ENCODE measurements at places on chromosomes 2 and 18.

- DNase-seq, result no peak
Observed at GRCh38 chr18:66457245-66457644, 146.6 kb downstream of the CDH19 start.

- DNase-seq, result peak; percentile 69
Observed at GRCh38 chr2:105800036-105800713, 55.5 kb downstream of the NCK2 start.

GRCh38 chr2:111227716-111228141, 107.0 kb downstream of the BCL2L11 start:
- DNase-seq, result peak; percentile 96

DNA sequence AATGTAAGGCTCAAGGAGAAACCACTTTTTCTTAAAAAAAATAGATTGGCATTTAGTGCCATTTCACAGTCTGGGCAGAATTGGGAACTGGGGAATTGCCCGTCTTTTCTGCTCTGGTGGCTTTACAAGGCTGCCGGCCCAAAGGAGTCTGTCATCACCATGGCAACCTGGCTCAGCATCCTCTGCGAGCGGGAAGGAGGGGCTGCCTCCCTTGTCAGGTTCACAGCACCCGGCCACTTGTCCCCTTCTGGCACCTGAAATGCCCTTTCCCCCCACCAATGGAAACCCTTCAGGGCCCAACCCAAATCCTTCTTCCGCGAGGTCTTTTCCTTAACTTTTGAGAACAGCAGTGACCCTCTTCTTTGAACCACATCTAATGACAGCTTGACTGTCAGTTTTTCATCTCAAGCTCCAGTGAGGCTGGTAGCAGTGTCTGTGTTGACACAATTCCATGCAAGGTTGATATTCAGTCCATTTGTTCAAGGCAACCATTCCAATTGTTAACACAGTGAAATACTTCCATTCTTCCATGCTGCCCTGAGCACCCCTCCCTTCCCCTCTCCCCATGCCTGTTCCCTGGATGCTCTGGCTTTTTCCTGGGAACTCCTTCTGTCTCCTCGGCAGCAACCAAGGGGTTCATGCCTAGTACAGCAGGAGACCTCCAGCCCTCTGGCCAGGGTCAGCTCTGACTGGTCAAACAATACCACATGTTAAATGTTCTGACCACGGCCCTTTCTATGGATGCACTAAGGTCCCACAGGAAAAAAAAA, 79.6 kb downstream of the DNER start:
- no peak for DNase-seq

DNA sequence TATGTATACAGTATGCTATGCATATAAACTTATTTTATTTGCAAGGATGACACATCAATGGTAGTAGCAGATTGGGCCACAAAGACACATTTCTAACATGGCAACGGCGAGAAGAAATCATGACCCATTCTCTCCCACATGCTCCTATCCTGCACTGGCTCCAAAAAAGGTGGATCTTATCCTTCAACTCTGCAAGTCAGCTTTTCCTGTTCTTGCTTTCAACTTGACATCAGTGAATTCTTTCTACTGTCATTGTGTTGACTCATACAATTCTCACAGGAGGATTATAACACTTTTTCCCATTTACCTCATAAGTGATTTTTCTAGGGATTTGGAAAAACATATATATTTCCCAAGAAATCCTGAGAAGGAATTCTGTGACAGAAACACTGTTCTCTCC, 53.1 kb downstream of the ACVR1 start:
- no peak for DNase-seq

GRCh38 chr18:31376477-31376876, at the start of gene DSG4:
Gene DSG4 (plus strand): TSS chr18:31376777. CDS start chr18:31376912, 135 bp downstream.
- no peak for DNase-seq

DNA sequence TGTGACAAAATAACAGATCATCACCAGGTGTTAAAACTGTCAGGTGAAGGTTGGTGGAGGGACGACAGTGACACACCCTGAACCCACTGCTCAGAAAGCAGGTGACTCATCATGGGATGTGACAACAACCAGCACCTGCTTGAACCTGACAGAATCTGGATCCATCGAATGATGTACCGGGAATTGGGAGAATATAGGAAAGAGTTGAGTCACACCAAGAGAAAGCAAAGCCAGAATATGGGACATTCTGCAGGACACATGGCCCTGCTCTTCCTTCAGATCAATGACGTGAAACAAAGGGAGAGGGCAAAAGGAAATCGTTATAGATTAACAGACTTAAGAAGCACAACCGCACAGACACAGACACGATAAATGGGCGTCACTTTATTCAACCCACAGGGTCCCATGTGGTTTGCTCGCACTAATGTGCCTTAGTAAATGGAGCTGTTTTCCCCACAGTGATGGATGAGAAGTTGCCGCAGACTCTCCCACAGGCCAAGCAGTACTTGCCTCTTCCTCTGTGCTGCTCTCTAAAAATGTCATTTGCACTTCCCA, 100.1 kb downstream of the CRACDL start:
- no peak for DNase-seq

GRCh38 chr2:212295571-212295970, 243.0 kb downstream of the ERBB4 start:
- DNase-seq, result no peak

DNA sequence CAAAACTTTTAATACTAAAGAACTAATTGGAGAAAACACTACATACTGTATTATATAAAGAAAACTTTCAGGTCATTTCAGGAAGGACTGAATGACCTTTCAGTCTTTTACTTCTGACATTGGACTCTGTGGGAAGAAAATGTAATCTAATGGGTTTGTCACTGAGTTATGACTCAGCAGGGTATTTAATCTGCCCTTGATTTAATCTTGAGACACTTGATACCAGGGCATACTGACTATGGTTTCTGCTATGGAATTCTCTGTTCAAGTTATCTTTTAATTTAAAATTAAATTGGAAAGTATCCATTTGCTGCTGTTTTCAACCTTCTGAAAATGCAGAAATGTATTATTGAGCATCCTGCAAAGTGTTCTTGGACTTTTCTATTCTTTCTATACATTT, 354.2 kb upstream of the GALNT5 start:
- no peak for DNase-seq
